Cortex of kidney (tissue), 1 donor: ENCODE measurements at places on chromosomes 2 and 18.

- no peak for DNase-seq
Observed at GRCh38 chr18:50334546-50335152, 40.2 kb upstream of the SKA1 start.

DNA sequence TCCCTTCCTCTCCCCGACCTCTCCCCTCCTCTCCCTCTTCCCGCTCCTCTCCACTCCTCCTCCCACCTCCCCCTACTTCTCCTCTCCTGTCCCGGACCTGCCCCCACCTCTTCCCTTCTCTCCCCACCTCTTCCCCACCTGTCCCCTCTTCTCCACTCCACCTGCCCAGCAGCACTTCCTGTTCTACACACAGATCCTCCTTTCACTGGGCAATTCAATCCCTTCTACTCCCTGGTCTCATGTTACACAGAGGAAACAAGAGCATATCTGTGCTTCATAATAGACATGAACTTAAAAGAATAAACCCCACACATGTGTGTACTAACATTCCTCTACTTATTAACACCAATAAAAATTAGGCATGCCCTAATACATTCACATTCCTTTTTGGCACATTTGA, 34.8 kb downstream of the TIMM21 start:
- no peak for DNase-seq

DNA sequence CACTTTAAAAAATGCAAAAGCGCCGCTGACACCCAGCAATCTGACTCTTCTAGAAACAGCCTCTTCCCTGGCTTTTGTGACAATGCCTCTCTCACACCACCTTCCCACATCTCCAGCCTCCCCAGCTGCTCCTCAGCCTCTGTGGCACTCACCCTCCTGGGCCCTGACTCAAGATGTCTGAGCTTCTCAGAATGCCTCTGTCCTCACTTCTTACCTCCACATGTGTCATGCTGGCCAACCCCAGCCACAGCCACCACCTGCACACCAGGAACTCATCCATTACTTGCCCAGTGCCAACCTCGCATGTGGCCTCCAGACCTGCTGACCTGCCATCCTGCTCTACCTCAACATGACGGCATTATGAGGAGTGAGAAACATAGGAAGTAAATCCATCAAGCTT, 249.8 kb upstream of the RAB6C start:
- no peak for DNase-seq

- DNase-seq = no peak
Observed at GRCh38 chr2:152251811-152252210, 76.2 kb upstream of the STAM2 start.

GRCh38 chr2:119179991-119180390, 21.4 kb upstream of the C1QL2 start:
- DNase-seq = no peak

- no peak for DNase-seq
Observed at GRCh38 chr2:131572175-131572574, 44.5 kb downstream of the CCDC74A start.

DNA sequence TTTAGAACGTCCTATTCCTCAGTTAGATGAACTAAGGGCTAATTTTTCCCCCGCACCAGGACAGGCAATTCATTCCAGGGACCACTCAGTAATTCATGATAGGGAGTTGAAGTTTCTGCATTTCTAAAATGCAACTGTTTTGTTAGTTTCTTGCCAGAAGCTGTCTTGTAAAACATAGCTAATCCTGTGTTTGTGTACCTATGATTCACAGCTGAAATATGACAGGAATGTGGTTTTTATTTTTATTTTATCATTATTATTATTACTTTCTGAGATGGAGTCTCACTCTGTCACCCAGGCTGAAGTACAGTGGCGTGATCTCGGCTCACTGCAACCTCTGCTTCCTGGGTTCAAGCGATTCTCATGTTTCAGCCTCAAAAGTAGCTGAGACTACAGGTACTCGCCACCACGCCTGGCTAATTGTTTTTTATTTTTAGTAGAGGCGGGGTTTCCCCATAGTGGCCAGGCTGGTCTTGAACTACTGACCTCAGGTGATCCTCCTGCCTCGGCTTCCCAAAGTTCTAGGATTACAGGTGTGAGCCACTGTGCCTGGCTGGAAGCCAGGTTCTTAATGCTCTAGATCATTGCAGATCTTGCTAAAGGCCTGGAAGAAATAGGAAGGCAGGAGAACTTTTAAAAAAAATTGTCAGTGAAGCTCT, 154.8 kb upstream of the FHL2 start:
- DNase-seq = no peak

- DNase-seq = no peak
Observed at GRCh38 chr2:45169339-45170190, 160.3 kb upstream of the SIX2 start.

- no peak for DNase-seq
Observed at GRCh38 chr2:19846567-19846966, 55.2 kb downstream of the TTC32 start.

- no peak for DNase-seq
Observed at GRCh38 chr2:108395155-108395554, 17.4 kb downstream of the SULT1C4 start.

GRCh38 chr2:12340164-12340563, 376.6 kb upstream of the TRIB2 start:
- DNase-seq = no peak

DNA sequence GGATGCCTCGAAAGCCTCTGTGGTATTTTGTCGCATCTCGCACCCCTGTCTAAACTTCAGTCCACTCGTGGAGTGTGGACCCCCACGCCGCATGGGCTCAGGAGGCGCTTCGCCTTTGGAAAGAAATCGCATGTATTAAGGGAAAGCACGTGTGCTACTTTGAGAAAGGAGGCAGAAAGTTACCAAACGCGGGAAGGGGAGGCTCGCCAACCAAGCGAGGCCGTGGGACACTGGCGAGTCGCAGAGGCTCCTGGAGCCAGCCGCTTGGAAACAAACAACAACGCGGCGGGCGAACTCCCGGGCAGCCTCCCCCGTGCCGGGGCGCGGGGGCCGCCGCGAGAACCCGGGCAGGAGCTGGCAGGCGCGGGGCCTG, 455 bp upstream of the AGAP1 start:
- DNase-seq = no peak

DNA sequence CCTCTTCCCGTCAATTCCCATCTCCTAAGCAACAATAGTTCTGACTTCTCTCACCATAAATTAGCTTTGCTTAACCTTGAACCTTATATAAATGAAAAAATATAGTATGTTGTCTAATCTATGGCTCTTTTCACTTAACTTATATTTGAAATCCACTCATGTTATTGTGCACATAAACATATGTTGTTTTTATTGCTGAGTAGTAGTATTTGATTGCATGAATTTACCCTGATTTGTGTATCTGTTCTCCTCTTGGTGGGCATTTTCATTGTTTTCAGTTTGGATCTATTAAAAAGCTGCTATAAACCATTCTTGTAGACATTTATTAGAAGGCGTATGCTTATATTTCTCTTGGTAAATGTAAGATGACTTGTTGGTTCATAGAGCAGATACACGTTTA, 874.3 kb upstream of the ZEB2 start:
- no peak for DNase-seq

DNA sequence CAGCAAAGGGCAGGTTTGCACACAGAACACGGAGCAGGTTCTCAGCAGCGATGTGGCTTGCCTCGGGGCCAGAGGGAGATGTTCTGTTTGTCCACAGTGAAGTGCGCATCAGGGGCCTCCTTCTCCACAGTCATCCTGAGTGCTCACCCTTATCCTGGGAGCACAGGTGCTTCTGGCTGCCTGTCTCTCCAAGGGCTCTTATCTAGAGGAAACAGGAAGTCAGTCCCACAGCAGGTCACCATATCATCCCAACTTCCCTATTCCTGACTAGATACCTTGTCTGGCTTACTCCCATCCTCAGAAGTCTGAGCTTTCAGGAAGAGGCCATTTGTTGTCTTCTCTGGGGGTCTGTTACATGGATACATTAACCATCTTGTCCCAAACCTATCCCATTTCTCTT, at the start of gene CD207:
CD207 (minus strand) TSS at position 174 of the 400 bp plus-strand sequence; CDS start at position 134, 40 bp downstream.
- DNase-seq = no peak

DNA sequence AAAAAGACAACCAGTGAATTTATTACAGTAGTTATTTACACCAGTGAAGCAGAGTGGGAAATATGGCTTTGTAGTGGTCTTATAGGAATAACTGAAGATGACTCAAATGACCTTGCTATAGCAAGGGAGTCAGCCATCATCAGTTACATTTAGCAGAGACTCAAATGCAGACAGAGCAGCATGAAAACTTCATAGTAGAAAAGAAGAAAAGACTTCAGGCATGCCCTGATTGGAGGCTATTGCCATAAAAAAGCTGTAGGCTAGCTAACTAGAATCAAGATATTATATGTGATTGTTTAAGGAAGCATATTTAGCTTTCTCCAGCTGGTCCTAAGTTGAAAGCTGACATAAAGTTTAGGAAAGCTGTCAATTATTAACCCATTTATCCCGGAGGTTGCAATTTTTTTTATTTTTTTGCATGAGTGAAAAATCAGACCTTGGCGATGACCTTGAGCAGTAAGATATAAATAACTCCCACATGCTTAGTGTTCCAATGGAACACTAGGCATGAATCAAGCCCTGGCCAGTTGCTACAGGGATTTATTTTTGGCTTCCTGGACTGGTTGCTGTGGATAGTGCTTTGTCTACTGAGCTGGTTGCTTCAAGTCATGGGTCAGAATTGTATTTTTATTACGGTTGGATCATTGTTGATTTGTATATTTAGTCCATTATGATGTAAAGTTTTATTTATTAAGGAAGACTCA, 675.6 kb upstream of the VRK2 start:
- no peak for DNase-seq

DNA sequence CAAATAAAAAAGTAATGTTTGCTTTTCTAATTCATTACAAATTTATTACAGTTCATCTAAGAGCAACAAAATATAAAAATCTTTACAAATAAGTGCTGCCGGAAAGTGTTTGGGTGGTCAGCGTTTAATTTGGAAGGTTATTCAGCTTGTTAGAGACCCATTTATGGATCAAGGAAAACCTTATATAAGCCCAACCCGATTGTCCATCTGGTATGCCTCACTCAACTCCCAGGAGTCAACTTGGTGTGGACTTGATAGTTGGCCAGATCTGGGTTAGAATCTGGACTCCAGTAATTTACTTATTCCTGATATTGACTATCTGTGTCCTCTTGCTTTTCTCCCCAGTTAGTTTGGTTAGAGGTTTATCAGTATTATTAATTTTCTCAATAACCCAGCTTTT, 106.2 kb downstream of the KCTD1 start:
- no peak for DNase-seq

GRCh38 chr2:96120091-96120720, 3.8 kb upstream of the ADRA2B start:
- no peak for DNase-seq

DNA sequence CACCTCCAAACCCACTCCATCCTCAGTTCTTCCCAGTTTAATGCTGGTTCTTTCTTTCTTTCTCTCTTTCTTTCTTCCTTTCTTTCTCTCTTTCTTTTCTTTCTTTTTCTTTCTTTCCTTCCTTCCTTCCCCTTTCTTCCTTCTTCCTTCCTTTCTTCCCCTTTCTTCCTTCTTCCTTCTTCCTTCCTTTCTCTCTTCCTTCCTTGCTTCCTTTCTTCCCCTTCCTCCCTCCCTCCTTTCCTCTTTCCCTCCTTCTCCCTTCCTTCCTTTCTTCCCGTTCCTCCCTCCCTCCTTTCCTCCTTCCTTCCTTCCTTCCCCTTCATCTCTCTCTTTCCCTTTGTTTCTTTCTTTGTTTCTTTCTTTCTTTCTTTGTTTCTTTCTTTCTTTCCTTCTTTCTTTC, 50.9 kb downstream of the PDCL3 start:
- DNase-seq = no peak

DNA sequence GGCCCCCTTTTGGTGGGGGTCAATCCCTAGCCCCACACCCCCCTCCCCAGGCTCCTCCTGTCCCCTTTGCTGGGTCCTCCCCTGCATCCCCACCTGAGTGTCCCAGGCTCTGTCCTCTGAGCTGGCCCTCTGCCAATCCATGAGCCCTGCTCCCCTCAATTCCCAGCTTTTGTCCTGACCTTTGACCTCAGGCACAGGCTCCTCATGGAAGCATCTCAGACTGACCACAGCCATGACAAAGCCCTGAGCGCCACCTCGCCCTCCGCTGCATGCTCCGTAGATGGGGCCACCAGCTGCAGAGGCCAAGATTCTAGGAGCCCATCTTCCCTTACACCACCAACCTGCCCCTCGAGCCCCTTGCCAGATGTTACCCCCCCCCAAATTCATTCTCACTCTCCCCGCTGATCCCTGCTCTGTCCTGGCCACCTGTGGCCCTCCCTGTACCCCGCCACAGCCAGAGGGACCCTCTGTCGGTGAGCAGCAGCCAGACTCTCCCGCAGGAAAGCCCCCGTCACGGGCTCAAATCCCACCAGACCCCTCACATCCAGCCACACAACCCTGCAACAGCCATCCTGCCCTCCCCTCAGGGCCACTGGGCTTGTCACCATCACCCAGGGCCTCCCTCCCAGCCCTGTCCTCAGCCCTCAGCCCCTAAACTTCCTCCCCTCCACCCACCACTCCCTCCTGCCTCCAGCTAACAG, 206.0 kb downstream of the MGAT5 start:
- DNase-seq = no peak
